ENCODE measurements at places on chromosomes 16 and 17.

DNA sequence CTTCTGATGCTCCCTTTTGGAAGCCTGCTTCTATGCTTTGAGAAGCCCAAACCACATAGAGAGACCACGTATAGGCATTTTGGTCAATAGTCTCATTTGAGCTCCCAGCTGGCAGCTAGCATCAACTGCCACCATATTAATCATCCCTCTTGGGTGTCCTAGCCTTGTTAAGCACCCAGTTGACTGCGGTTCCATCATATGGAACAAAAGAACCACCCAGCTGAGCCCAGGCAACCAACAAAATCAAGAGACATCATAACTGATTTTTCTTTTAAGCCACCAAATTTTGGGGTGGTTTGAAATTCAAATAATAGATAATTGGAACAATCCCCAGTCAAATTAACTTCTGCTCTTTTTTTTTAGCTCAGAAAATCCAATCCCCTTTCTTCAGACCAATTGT, 53.9 kb downstream of the HS3ST3B1 start:
- no peak for DNase-seq

DNA sequence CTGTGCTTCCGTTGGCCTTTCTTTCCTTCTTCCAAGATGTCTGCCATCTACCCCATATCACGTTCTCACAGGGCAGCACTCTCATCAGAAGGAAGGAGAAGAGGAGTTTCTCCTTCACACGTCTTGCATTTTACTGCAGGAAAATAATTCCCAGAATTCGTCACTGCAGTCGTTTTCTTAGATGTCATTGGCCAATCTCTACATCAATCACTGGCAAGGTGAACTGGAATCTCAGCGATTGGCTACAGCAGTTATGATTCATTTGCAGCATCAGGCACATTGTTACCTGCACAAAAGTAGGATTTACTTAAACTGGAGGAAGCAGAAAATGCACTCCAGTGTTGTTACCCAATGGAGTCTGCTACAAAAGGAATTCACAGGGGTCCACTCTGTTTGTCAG, 277.2 kb upstream of the RBFOX1 start:
- DNase-seq: no peak

DNA sequence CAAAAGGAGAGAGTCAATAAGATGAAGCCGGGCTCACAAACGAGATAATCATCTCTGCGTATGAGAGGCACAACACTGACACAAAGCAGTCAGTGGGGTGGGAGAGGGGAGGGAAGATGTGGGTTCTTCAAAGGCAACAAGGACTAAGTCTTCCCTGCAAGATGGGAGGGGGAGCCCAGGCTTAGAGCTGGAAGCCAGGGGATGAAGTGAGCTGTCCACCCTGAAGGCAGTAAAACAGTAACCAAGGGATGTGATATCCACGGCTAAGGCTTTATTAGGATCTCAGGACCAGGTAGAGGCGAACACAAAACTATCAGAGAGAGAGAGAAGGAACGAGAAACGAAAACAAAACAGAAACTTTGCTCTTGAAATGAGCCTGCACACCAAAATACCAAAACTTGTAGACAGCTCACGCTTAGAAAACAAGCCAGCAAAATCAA, 115.9 kb downstream of the DYNLRB2 start:
- DNase-seq: no peak

- DNase-seq: no peak
Observed at GRCh38 chr17:62162898-62163297, 97.8 kb upstream of the MED13 start.

DNA sequence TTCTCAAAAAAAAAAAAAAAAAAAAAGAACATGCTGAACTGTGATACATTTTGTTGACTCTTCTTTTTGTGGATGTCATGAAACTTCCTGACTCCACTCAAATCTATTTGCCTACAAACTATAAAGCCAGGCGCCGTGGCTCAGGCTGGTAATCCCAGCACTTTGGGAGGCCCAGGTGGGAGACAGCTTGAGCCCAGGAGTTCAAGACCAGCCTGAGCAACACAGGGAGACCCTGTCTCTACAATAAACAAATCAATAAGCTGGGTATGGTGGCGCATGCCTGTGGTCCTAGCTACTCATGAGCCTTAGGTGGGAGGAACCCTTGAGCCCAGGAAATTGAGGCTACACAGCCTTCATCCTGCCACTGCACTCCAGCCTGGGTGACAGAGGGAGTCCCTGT, 1.5 kb upstream of the NT5C start:
- no peak for DNase-seq

DNA sequence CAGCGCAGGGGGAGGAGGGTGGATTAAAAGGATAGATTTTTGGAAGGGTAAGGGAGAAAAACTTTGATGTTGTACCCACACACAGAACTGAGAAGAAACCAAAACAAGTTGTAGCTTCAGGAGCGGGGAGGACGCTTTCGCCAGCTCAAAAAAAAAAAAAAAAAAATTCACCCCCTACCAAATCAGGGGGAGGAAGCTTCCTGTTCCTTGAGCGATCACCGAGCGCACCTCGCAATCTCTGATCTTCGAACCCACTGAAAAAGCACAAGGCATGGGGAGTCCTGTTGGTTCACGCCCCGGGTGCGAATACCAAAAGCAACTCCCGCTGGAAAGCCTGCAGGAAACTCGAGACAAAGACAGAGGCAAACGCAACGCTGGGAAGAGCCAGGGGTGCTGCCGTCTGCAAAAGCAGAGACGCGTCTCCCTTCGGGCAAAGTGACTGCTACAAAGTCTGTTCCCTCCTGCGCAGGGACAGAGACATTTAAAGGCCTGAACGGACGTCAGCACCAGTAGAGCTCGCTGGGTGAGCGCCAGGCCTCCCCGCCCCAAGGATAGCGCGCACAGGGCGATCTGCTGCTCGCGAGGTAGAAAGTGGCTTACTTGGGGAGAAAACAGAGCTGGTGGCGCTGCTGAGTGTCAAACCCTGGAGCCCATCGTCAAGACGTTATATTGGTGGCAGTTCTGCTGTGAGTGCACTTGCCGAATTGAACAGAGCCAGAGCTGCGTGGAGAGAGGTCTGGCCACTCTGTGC, 190.4 kb downstream of the USP22 start:
- no peak for DNase-seq

- no peak for DNase-seq
Observed at GRCh38 chr16:80164966-80165550, 375.7 kb upstream of the DYNLRB2 start.

DNA sequence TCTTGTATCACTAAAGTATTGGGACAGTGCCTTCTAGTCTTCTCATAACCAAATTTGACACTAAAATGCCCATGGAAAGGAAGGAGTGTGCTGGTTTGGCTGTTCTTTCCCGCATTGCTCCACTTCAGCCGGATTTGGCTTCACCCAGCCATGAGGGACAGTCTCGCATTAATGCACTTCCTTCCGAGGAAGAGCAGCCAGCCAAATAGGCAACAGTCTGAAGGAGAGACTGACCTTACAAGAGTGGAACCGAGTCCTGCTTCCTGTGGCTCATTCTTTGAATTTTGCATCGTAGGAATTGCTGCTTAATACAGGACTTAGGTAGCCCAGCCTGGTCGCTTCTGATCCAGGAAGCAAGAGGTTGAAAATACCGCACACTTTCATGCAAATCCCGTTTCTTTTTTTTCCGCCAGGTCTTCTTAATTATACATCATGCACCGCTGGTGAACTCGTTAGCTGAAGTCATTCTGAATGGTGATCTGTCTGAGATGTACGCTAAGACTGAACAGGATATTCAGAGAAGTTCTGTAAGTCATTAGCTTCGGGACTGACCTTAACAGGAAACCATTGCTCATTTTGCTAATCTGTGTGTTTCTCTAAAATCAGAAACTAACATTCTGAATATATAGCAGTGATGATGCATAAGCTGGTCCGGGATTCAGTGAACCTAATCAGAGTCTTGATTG, 38.2 kb downstream of the CLEC16A start:
- no peak for DNase-seq

DNA sequence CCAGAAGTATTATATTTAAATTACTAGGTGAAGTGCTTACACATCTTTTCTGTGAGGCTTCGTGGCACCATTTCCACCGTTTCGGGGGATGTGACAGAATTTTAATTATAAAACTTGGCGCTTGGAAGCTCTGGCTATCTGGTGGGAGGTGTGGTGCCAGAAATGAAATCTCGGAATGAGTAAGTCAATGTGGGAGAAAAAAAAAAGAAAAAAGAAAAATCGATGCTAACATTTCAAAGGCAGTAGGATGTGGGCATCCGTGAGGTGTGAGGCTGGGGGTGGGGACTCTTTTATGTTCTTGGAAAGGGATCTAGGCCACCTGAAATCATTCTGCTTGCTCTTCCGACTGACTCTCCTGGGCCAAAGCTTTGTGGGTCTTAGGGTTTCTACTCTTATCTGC, 21.9 kb downstream of the CPPED1 start:
- no peak for DNase-seq

DNA sequence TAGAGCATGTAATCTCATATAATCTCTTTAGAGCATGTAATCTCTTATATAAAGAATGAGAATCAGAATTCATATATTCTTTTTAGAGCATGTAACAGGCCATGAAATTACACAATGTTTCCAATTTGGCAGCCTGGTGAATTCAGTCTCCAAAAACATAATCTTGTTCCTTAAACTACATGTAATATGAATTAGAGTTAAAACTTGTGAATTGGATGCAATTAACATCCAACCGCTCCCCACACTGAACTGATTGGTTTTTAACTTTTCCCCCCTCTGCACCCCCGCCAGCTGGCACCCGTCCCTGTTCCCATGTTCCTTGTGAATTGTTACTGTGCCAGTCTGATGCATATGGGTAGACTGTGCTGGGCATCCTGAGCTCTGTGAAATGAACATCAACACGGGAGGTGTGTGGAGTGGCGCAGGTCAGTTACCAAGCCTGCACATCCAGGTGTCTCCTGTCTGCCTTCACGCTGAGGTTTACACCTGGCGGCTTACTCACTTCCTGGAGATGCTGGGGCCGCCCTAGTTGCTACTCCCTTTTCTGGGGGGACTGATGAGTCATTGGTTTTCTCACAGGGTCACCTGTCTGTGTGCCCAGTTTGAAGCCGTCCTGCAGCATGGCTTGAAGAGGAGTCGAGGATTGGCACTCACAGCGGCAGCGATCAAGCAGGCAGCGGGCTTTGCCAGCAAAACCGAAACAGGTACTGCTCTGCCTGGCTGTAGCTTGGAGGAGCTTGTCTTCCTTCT, 50.4 kb downstream of the SNX29 start:
- no peak for DNase-seq

DNA sequence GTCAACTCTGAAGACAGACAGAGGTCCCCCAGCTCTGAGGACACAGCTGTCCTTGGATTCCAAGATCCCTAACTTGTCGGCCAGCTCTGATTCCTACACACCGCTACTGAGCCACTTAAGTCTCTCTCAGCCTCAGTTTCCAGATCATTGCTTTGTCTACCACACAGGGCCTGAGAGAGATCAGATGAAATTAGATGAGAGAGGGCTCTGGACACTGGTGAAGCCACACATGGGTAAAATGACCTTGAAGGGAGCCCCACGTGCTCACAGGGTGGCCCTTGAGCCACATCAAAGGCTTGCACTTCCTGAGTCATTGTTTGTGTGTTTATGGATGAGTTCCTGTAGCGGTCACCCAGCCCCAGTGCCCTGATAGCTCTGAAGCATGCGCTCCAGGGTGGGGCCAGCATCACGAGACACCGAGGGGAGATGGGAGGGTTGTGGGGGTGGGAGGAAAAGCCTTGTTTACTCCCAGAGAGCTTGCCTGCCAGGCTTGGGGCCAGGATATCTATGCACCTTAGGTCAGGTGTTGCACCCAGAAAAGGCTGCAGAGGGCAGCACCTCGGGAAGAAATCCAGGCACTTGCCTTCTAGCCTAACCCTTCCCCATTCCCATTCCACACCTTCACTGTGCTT, 32.7 kb upstream of the SLC6A2 start:
- no peak for DNase-seq

- no peak for DNase-seq
Observed at GRCh38 chr17:79005063-79005861, 4.3 kb downstream of the CANT1 start.

DNA sequence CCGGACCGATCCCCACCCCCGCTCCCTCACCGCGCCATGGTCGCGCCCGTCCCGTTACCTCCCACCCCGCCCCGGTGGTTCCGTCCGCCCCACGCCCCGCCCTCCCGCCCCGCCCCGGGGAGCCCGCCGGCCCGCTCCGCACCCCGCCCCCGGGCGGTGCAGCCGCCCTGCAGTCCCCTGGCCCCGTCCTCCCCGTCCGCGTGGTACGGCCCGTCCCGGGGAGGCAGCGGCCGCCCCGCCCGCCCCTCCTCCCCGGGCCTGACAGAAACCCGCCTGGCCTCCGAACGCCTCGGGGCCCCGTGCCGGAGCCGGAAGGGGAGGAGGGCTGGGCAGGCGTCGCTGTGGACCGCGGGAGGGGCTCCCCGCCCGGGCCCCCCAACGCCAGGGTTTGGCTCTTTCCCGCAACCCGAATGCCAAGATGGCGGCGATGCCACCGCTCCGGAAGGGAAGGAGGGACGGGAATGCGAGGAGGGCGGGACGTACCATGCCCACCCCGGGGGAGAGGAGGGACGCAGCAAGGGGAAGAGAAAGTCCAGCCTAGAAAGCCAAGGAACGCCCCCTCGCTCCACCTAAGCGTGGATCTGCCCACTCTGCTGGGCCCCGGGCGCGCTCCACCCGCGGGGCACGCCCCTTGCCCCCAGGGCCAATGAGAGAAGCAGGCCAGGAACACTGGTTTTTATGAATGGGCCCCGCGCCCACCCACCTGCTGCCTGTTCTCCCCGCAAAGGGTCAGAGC, at the start of gene PIP4K2B:
Gene PIP4K2B, minus strand, starts transcription at position 56 of the 736 bp plus-strand sequence. CDS start 132 bp downstream, outside the sequence.
- peak; percentile 65 for DNase-seq

- no peak for DNase-seq
Observed at GRCh38 chr17:66950325-66950724, 14.2 kb upstream of the CACNG4 start.

- no peak for DNase-seq
Observed at GRCh38 chr17:48024149-48025039, 13.2 kb downstream of the COPZ2 start.

GRCh38 chr16:56614549-56614991, 6.2 kb downstream of the MT2A start:
- DNase-seq: no peak

GRCh38 chr17:7969433-7969832, 33.0 kb upstream of the GUCY2D start:
- DNase-seq: no peak
